ENCODE measurements at places on chromosomes 11 and 22.
A peak's percentile ranks its signal among the peaks of the same experiment; 100 is the strongest.

- no peak for DNase-seq
Measured at GRCh38 chr11:125263268-125263790, 98.8 kb downstream of the PKNOX2 start.

GRCh38 chr11:76030286-76030685, 176.0 kb downstream of the WNT11 start:
- no peak for DNase-seq

- DNase-seq, result no peak
Measured at GRCh38 chr11:101745756-101746155, 161.9 kb upstream of the TRPC6 start.

DNA sequence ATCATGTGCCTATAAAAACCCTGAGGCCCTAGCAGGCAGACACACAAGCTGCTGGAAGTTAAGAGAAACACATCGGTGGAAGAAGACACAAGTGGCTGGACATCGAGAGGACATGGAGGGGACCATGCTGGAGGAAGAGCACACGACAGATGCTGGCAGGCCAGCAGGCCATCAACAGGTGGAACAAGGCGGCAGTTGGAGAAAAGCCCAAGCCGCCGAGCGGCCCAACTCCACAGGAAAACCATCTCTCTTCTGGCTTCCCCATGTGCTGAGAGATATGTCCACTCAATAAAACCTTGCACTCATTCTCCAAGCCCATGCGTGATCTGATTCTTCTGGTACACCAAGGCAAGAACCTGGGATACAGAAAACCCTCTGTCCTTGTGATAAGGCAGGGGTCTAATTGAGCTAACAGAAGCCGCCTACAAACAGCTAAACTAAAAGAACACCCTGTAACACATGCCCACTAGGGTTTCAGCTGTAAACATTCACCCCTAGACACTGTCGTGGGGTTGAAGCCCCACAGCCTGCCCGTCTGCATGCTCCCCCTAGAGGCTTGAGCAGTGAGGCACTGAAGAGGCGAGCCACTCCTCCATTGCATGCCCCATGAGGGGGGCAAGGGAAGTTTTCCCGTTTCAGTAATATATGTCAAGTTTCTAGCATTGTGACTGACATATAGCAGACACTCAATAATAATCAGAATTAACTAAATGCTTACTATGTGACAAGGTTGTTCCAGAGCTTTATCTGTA, 39.0 kb upstream of the MMP20 start:
- no peak for DNase-seq

DNA sequence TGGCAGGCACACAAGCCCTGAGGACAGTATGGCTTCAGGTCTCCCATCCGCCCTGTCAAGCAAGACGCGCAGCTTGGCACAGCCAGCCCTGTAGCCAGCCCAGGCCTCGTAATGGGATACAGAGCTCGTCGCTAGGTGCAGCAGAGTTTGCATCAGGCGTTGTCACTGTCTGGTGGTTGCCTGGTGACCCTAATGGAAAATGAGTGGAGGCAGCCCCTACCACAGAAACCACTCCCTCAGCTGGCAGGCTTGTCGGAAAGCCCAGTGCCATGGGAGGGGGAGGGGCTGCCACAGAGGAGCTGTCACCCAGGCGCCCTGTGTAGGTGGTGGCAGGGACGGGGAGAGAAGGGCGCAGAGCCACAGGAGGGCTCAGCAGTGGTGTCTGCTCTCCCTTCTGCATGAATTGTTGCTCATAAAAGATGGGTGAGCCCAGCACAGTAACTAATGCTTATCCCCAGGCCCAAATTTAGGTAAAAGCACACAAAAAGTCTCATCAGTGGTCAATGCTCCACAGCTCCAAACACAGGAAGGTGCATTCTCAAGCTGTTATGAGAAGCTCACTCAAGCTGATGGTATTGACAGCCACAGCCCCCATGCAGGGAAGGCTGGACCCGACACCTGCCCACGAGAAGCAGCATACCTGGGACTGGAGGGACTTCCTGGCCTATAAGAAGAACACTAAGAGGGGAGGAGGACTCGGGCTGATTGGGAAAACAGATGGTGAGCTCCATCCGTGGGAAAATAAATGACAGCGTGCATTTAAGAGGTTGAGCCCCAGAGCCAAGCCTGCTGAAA, 164.6 kb downstream of the ETS1 start:
- peak; percentile 55 for DNase-seq

DNA sequence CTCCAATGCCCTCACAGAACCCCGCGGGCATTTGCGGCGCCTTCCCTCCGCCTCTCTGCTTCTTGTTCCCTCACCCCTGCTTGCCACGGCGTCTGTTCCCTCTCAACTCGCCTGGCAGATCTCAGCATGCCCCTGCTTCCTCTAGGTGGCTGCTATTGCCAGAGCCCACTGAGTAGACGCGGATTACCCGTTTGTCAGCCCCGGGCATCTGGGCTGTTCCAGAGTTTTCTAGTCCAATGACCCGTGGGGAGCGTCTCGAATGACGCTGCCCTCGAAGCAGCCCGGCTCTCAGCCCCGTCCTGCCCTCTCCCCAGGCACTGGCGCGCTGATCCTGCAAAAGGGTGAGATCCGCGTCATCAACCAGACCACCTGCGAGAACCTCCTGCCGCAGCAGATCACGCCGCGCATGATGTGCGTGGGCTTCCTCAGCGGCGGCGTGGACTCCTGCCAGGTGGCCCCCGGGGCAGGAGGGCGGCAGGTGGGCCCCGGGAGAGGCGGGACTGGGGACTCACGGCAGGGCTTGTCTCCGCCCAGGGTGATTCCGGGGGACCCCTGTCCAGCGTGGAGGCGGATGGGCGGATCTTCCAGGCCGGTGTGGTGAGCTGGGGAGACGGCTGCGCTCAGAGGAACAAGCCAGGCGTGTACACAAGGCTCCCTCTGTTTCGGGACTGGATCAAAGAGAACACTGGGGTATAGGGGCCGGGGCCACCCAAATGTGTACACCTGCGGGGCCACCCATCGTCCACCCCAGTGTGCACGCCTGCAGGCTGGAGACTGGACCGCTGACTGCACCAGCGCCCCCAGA, 49.7 kb downstream of the ST14 start:
- no peak for DNase-seq

DNA sequence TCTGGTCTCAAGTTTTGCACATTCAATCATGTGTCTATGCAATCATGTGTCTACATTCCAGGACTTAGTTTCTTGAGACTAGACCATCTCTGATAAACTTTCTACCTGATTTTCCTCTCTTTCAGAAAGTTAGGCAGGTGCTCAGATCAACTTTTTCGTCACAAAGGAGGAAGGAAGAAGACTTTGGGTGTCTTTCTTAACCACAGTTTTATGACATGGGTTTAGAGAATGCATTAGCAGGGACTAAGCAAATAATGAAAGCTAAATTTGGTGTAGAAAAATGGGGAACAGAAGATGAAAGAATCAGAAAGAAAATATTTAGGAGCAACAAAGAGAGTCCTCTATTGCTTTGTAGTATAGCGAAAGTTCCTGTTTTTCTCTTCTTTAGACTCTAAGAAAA, 7.7 kb upstream of the GLYATL1B start:
- no peak for DNase-seq

DNA sequence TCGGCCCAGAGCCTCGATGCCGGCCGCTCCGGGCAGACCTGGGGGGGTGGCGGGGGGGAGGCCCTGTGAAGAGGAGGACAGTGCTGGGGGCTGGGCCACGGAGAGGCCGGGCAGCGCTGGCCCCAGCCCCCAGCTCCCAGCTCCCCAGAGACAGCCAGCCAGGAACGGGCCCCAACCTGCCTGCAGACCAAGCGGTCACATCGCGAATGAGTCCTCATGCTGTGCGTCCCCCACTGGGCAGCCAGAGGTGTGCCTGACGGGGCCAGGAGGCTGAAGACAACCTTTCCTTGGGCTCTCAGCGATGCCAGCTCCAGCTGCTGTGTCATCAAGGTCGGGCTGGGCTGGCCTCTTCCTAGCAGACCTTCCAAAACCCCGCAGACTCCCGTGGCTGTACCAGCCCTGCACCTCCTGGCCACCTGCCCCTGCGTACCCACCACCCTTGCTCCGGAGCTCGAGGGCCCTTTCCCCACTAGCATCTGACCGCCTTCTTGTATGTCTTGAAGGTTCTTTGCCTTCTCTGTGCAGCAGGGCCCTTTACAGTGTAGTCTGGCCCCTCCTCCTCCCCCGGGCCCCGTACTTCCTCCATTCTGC, 88.4 kb downstream of the CDKN1C start:
- no peak for DNase-seq

DNA sequence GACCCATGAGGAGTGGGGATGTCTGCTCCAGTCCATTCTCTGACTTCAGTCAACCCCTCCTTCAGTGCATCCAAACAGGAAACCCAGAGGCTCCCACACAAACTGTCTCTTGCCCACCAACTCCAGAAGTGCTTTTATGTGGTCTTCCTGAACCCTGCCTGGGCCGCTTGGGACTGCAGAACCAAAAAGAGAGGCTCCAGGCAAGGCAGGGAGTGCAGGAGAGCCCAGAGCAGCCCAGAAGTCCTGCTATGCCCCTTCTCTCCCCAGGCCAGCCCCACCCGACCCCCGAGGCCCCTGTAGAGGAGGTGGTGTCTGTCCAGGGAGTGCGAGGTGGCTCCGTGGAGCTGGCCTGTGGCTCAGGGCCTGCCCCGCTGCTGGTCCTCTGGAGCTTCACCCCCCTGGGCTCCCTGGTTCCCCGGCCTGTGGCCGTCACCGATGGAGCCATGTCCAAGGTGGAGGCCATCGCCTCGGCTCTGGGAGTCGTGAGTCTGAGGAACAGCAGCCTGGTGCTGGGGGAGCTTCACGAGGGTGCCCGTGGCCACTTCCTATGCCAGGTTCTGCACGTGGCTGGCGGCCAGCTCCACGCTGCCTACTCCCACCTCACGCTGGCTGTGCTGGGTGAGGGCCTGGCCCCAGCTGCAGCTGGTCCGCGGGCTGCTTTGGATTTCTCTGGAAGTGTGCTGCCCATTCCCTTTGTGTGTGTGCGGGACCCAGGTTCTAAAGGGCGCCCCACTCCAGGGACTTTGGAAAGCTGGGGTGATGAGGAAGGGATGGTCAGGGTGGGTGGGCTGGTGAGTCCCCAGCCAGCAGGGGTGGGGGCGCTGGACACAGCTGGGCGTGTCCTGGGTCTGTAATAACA, 1.8 kb downstream of the VSIG10L2 start:
- DNase-seq, result no peak

DNA sequence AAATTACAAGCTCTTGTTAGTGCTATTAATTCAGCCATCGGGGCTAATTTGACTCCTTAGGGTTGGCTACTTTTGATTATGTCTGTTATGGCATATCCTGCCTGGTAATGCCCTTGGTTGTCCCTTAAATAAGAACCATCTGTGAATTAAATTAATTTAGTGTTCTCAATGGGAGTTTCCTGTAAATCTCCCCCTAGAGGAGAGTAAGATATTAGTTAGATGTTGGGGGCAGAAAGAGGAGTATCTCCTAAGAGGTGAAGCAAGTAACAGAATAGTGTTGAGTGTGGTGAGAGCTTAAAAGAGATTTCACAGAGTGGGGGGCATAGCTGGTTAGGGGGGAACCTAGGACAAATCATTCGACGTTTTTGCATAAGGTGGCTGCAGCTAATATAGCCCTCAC, 1126.9 kb downstream of the JRKL start:
- no peak for DNase-seq

GRCh38 chr11:95327273-95327948, 96.4 kb upstream of the SESN3 start:
- DNase-seq, result no peak

DNA sequence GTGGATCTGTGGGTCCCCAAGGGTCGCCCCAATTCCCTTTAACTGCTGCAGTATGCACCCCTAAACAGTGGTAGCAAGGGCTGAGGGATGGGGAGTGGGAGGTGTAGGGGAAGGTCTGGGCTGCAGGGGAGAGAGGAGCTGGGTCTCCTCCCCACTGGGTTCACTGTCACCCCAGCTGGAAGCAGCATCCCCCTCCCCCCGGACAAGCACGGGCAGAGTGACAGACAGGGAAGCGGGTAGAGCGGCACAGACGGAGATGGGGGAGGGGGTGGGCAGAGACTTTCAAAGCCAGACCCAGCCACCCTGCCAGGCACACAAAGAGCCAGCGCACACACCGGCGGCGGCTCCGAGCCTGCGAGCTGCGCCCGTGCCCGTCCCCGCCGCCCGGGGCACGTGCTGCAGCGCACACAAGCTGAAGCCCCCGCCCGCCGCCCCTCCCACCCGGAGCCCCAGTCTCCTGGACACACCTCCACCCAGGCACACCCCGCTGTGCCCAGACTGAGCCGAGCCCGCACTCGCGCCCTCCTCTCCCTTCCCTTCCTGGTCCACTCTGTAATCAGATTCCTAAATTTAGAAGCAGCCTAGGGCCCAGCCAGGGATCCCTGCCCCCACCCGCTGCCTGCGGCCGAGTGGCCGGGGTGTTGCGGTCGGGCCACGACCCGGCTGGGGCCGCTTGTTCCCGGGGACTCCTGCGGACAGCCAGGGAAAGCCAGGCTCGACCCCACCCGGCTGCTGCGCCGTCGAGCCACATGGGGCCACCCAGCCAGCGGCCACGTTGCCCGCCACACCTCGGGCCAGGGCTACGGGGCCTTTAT, 935 bp upstream of the RCOR2 start:
- DNase-seq, result no peak

GRCh38 chr11:65377777-65378176, 4.7 kb downstream of the SLC25A45 start:
- DNase-seq, result no peak

DNA sequence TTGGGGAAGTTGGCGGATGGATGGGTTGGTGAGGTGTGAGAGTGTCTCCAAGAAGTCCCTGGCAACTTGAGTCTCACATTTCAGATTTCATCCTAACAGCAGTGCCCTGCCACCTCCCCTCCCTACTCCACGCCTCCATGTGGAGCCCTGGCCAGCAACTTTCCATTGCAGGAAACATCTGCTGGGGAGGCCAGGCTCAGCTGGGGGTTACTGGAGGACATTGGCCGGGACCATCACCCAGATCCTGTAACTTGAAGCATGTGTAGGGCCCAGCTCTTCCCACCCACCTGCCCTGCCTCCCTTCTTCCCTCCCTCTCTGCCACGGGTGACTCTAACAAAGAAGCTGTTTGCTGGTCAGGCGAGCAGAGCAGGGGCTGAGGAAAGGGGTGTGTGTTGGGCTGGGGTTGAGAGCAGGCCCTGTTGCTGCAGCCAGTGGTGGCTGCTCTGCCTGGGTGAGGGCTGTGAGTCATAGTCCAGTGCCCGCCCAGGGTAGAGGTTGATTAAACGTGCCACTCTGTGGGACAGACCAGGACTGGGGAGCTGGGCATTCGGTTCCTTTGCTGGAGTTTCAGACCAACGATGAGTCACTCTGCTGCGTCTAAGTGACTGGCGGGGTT, 64.0 kb downstream of the SCN3B start:
- DNase-seq, result no peak
